Uterus (tissue), 4 donors: ENCODE measurements at places on chromosomes 6 and 20. TPM values are rescaled to one million over a fixed set of nuclear protein-coding genes. Genes with fewer than 3 reads are reported as not detected.
A peak's percentile ranks its signal among the peaks of the same experiment; 100 is the strongest.

TGM3 gene
- total RNA-seq: 0.21 TPM

DNA sequence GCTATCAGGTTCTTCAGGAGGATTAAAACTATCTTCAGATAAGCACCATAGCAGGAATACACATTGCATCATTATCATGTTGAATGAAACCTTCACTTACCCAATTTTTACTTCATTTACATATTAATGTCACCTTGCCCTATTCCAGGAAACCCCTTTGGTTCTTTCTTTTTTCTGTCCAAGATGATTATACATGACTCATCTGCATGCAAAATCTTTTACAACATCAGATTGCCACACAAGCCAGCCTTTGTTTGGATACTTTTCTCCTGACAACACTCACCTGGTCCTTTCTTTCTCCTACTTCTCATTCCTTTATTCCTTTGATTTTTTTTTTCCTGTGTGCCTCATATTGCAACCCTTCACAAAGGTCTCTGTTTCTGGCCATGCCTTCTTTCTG, 200.5 kb upstream of the POU3F2 start:
- DNase-seq: no peak

ADISSP gene
- 45.9 TPM for total RNA-seq

GSTA1 gene
- total RNA-seq: 0.90 TPM

DNA sequence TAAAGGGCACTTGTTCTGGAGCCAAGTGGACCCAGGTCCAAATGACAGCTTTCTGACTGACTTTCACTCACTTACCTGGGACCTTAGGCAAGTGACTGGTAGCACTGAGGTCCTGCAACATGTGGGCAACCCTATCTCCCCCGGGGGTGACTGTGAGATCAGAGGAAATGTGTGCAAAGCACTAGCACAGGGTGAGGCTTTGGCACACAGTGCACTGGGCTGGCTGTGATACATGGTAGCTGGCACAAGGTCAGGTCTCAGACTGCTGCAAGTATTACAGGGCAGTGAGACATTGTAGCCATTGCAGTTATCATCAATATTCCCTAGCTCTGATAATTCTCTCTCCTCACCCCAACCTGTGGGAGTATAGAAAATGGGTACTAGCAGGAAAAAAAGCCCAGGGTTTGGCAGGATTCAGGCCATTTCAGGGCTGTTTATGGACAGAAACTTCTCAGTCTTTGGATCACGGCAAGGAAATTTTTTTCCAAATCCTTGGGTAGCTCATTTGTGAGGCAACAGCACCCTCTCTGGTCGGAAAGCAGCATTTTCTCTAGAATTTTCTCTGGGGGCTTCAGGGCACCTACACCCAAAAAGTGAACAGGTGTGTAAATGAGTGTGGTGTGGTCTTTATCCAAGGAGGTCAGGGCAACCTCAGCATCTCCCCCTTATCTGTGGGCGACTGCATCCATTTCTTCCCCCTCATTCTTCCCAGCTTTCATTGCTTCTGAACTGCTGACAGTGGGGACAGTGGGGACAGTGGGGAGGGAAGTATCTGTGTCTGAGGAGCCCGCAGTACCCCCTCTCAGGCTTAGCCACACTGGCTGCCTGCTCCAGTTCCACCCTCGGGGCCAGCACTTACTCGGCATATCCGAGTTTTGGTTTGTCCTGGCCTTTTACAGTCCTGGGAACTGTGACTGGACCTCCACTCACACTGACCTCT, 148.7 kb upstream of the PHACTR3 start:
- no peak for DNase-seq

DNA sequence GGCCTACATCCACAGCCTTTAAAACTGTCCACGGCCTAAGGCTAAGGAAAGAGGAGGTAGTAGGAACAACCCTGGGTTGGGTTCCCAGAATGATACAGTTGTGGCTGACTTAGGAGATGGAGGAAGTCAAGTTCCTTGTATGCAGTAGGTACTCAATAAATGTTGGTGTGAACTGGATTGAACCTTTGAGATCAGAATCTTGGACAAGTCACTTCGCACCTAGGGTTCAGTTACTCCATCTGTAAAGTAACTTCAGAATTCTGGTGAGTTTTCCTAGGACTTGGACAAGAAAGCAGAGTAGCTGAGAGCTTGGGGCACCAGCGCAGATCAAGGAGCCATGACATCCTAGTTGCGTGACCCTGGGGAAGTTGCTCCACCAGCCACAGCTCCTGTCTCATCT, 9.1 kb downstream of the XKR7 start:
- DNase-seq: no peak

DNA sequence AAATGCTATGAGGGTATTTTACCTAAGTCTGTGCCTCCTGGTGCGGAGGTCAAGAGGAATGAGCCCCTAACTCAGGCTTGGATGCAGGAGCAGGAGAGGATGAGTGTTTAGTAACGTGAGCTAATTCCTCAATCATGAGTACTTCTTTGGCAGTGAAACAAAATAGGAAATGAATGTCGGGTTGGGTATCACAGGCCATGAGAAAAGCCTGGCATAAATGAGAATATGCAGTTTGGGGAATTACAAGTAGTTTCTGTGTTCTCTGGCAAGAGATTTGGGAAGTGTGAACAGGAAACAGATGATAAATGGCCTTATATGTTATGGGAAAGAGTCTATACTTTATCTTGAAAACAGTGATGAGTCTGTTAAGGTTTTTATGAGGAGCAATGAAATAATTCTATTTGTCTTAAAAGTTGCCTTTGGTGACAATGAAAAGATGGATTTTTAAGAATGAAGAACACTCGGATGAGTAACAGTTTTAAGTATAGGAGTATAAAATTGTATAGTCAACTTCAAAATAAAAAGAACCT, 59.0 kb upstream of the RNF146 start:
- DNase-seq: no peak

DNA sequence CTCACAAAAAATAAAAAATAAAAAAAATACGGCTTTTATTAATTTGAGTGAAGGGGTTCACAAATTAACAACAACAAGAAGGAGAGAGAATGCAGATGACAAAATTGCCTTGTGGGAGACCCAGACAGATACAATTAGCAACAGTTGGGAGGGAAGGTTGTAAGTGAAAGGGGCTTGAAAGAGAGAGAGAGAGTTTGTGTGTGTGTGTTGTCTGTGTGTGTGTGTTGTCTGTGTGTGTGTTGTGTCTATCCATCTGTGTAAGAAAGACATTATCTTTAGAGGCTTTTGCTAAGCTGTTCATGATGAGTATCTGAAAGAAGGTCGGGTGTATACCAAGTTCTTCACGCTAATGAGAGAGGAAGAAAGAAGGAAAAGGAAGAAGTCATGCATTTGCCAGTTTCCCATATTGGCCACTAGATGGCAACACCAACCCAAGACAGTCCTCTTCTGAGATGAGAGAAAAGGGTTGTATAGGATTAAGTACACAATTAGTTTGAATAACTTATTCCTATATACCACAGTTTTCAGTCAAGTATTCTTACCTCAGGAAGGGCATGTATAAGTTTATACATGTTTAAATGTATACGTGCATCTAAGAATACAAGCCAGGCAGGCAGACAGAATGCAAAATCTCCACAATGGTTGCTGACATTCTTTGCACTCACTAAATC, 63.7 kb upstream of the CD2AP start:
- peak; percentile 17 for DNase-seq

GRCh38 chr6:95686895-95687294, 109.6 kb downstream of the MANEA start:
- DNase-seq: no peak

- DNase-seq: no peak
These were observed 851 bp downstream of the SNX5 start for GRCh38 chr20:17967521-17968365.

GRCh38 chr6:39137245-39137644, 22.3 kb upstream of the SAYSD1 start:
- DNase-seq: no peak

DNA sequence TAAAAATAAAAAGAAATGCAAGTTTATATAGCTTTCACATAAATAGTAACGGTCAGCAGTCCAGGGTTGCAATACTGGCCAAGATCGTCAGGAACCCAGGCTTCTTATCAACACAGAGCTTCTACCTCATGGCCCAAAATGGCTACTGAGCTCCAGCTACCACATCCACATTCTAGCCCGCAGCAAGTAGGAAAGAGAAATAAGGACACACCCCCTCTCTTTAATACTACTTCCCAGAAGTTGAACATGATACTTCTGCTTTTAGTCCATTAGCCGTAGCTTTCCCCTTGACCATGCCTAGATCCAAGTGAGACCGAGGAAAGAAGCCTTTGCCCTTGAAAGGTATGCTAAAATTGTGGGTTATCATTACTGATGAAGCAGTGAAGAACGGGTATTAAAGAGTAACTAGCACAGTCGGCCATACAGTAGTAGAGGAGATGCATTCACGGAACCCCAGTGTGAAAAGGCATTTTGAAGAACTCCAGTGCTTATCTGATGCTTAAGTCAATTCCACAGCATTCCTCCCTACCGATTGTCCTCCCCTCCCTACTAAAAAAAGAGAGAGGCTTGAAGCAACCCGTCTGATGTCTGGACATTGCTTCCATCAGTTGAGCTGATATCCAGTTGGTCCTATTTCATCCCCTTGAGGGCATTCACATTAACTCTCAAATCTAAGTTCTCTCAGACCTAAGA, 226.9 kb upstream of the RREB1 start:
- no peak for DNase-seq

- DNase-seq: no peak
These were observed 62.0 kb upstream of the BCLAF1 start for GRCh38 chr6:136351518-136352110.

DNA sequence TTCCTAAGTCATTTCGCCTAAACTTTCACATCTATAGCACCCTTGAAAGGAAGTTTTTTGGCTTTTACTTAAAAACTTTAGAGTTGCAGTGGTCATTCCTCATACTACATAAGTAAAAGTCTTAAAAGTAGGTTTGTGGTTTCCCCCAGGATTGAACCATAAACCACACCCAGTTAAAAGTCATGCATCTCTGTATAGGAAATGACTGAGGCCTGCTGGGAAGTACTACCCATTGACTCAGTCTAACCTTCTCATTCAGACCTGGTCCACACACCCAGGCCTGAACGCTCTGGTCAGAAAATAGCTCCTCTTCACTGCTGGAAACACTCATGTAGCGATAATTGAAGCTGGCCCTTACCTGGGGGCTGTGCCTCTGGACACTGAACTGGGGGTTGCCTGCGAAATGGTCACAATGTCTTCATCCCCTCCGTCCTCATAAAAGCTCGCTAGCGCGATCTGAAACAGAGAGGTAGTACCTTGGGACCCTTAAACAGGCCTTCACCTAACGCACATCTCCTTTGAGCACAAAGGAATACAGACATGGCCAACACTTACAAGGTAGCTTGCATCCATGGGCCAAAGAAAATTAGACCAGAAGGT, 2.6 kb downstream of the NSFL1C start:
- DNase-seq: no peak

DNA sequence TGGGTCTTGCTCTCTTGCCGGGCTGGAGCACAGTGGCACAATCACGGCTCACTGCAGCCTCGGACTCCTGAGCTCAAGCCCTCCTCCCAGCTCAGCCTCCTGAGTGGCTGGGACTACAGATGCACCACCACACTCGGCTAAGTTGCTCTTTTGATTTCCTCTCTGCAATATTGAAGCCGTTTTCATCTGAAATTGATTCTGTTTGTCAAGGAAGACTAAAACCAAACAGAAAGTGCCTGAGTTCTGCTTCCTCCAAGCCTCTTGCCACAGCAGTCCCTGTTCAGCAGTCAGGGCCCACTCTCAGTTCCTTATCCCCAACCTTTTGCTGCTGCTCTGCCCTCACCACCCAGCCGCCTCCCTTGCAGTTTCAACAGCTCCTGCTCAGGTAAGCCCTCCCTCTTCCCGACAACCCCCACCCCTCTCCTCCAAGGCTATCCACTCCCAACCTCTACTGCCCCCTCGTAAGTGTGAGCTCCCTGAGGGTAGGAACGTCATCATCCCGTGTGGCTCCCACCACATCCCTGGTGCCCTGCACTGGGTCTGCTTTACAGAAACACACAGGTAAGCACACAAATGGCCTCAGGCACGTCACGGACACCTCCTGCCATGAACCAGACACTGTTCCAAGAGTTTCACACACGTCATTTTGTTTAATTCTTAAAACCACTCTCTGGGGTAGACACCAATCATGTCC, 70.7 kb upstream of the TAB2 start:
- DNase-seq: no peak

GRCh38 chr6:158665332-158665731, 15.5 kb downstream of the SYTL3 start:
- no peak for DNase-seq

KCNK16 gene
- total RNA-seq: not detected

- no peak for DNase-seq
These were observed 2.7 kb downstream of the SLC32A1 start for GRCh38 chr20:38726804-38727606.

- DNase-seq: peak; percentile 89
These were observed at the start of gene RING1 for GRCh38 chr6:33208091-33208967. TSS of gene RING1 (plus strand) at chr6:33208500. CDS start at chr6:33208823, 323 bp downstream.

RIMS1 gene
- total RNA-seq: not detected

GRCh38 chr20:63443606-63444395, 28.7 kb downstream of the KCNQ2 start:
- no peak for DNase-seq

GRCh38 chr20:25083141-25083772, 1.3 kb upstream of the VSX1 start:
- DNase-seq: no peak

- DNase-seq: no peak
These were observed 36.9 kb upstream of the CCDC167 start for GRCh38 chr6:37536491-37537190.

DNA sequence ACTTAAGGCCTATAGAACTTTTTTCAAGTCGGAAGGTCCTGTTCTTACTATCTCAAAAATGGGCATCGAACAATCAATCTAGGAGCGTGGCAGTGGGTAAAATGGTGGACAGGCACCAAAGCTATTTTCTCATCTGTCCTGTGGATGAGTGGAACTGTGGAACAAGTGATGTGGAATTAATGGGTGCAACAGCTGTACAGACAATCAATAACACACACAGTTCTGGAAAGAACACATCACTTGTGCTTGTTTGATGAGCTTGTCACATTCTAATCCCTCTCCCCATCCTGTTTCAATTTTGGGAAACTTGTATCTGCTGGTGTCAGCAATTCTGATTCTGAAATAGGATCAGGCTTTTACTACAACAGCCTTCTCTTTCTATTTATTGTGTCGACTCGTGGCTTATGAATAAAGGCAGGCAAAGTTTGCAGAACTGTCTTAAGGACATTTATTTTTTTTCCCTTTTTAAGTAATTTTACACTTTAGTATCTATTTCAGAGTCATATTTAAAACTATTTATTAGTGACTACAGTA, 11.5 kb downstream of the RBM24 start:
- no peak for DNase-seq
